ENCODE measurements at places on chromosomes 11 and 22.

- DNase-seq = no peak
Measured at GRCh38 chr11:118679483-118679882, at the start of gene TREH. Gene TREH, minus strand, starts transcription at chr11:118679650. Its CDS starts 23 bp downstream, at chr11:118679627.

GRCh38 chr11:129265125-129265788 is 73.1 kb upstream of the ARHGAP32 start:
- DNase-seq = no peak

DNA sequence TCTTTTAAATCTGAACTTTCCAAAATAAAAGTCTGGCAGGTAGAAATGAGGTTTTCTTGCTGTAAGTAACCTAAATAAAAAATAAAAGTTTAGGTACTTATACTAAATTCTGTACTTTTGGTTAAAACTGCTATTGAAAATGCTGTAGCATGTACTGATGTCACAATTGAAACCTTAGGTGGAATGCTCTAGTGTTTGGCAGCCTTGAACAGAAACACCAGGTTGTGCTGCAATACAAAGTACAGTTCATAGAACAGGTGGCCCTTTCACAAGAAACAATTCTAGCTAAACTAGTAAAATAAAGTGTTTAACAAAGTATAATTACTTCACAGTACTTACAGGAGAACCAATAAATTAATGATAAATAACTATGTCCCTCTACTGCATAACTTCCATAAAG is 25.1 kb downstream of the NPAT start:
- DNase-seq = no peak

GRCh38 chr22:39130152-39130704 is 22.3 kb downstream of the CBX7 start:
- DNase-seq = no peak

DNA sequence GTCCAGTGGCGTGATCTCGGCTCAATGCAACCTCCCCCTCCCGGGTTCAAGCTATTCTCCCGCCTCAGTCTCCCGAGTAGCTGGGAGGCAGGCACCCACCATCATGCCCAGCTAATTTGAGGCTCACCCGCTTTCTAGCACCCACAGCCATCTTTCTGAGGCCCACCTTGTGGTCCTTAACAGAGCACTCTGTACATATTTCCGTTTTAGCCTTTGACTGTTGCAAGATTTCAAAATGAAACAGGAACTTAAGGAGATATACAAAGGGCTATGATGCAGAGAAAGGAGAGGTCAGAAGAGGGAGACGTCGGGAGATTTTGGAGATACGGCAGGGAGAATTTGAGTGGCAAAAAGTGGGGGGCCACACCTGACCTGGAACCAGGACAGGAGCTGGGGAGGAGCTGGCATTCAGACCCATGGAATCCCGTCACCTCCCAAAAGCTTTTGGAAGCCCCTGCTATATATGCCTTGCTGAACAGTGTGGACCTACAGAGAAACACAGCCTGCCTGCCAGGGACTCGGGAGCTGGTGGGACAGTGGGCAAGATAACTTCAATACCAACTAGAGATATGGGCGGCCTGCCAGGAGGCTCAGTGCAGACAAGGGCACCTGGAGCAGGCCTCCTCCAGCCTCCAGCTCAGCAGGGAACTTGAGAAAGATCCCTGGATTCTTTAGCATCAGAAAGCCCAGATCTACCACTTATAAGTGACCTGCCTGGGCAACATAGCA is 8.0 kb upstream of the CLCF1 start:
- DNase-seq = no peak

DNA sequence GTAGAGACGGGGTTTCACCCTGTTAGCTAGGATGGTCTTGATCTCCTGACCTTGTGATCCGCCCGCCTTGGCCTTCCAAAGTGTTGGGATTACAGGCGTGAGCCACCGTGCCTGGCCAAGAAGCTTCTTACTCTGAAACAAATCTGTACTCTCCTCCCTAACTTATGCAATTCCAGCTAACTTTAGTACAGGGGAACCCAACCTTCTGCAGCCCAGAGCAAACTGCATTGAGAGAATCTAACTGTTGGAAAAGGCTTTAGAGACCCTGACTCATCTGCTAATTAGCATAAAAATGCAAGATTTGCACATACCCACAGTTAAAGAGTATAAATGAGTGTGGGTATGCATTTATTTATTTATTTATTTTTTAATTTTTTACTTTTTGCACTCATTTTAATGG is 64.8 kb downstream of the APOL5 start:
- DNase-seq = no peak

- no peak for DNase-seq
Measured at GRCh38 chr11:84871116-84871515, 756.0 kb downstream of the DLG2 start.

DNA sequence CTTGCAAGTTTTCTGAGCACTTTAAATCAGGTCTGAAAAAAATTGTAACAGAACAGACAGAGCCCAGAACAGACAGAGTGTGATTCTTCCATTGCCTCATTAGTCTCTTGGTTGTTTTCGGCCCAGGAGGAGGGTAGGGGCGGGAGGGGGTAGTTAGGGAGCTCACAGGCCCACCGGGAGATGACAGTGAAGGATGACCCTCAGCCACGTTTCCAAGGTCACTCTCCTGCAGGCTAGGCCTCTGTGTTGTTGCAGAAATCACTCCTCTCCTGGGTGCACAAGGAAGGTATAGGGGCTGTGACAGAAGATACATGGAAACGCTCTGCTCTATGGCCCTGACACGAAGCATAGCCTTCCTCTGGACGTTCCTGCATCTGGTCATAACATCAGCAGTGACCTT is 69.3 kb downstream of the ABTB2 start:
- no peak for DNase-seq

GRCh38 chr11:1071571-1072115 is 3.0 kb upstream of the MUC2 start:
- no peak for DNase-seq

DNA sequence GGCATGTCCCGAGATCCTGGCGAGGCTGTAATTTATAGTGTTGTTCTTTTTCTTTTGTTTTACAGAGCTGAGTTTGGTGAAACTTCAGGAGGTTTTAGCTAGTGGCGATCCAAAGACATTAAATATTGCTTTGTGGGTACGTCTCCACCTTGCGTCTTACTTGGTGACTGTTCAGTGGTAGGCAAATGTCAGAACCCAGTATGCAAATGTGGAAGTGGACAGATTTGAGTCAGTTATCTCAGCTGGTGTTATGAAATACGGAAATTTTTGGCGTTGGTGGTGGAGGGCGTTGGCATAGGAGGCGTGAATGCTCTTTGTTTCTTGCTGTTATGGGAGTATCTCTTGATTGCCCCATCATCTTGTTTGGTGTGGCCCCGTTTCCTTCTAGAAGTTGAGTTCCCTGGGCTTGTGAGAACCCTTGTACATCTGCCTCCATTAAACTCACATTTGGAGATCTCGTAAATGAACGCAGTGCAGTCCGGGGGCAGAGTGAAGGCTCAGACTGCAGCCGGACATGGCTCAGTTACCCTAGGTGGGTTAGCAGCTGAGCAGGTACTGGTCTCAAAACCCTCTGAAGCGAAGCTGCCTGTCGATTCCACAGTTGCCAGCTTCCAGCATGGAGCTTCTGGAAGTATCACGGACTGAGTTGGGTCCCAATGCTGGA is 39.9 kb downstream of the PTPRJ start:
- no peak for DNase-seq

DNA sequence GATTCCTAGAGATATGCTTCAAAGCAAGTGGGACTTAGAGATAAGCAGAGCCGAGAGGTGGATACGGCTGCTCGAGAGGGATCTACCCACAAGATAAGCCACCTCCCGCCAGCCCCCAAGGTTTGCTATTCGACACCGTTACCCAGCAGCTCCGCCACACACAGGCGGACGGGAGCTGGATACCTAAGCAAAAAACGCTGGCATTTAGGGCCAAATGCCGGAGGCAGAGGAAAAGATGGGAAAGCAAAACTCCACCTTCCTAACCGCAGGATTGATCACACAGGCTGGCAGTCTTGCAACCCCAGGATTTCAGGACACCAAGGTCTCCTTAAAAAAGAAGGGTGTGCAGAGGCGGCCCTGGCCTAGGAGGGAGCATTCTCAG is 709 bp downstream of the FTH1 start:
- no peak for DNase-seq

DNA sequence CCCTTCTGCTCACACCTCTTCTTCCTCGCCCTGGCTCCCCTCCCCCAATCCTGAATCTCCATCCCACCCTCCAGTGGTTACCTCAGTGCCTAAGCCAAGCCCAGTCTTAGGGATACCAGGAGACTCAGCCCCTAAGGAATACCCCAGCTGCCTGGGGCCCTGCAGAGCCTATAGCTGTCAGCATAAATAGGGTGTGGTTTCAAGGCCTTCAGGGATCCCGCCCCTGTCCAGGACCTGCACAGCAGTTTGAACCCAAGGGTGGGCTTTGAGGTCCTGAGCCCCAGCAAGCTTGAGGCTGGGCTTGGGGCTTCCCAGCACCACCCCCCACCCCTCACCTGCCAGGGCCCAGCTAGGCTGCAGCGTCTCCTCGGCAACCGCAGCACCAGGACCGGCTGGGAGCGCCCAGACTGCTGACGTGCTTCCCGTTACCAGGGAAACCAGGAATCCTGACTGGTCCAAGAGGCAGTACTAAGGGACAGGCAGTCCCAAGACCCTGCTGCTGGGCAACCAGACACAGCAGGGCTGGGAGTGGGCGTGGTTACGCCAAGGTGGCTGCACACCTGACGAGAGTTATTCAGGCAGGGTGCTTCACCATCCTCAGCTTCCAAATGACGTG is 13.7 kb downstream of the APBB1 start:
- peak; percentile 42 for DNase-seq

DNA sequence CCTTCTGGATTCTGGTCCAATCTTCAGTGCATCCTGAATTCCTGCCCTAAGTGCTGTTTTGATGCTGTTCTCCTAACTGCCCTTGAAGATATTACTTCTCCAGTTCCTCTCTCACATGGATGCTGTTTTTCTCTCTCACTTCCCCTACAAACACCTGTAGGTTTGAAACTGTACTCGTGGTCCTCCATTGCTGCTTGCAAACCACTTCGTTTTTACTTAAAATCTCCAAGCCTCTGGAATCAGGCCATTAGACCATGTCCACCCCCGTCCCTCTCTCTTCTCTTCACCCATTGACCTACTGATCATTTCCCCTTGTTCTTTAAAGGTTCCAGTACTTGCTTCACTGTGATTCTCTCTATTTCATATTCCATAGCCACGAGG is 988.1 kb downstream of the NTM start:
- no peak for DNase-seq

DNA sequence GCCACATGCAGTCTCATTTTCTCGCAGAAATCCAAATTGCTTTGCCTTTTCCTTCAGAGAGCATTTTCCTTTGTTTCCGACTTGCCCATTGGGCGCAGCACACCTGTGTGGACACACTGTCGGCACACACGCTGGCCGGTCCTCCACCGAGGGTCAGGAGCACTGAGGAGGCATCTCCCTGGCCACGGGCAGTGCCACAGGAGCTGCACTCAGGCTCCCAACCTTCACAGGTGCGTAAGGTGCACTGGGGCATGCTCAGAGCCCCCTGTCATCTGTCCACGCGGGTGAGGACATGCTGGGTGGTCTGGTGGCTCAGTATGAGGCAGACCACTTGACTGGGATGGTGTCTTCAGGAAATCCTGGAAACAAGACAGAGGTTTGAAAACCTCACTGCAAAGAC is 779.1 kb downstream of the BRD1 start:
- DNase-seq = no peak

GRCh38 chr11:81979448-81979847 is 754.2 kb downstream of the FAM181B start:
- no peak for DNase-seq

DNA sequence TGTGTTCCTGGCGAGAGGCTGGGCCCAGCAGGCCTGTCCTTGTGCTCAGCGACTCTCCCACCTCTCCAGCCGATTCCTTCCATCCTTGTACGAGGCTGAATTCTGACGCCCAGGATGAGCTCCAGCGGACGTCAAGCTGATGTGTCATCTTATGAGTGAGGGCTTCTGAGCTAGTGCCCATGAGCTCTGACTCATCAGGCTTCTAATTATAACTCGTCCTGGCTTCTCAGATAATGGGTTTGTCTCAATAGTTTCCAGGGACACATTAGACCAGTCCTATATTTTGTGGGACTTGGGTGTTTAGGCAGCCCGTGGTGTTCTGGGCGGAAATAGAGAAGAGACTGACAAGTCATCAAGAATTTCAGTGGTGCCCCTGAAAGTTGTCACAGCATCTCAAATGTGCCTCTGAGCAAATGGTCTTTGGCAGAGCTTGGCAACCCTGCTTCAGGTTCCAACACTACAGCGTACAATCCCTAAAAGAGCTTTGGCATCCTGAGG is 108.2 kb upstream of the CD44 start:
- no peak for DNase-seq

GRCh38 chr22:21443057-21443734 is 24.0 kb upstream of the TMEM191C start:
- DNase-seq = no peak

GRCh38 chr22:42752230-42752746 is 31.6 kb upstream of the A4GALT start:
- DNase-seq = no peak

DNA sequence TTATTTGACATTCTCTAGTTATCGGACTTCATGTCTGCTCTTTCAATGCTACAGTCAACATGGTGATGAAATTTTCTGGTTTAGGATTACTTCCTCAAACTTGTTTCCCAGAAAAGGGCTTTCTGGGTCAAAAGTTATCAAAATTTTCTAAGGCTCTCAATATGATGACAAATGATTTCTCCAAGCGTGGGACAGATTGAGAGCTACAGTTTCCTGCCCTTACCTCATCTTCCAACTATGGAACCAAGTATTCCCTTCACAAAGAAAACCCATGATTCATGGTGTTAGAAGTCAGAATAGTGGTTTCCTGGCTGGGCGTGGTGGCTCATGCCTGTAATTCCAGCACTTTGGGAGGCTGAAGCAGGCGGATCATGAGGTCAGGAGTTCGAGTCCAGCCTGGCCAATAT is 17.8 kb downstream of the MYO18B start:
- DNase-seq = no peak

DNA sequence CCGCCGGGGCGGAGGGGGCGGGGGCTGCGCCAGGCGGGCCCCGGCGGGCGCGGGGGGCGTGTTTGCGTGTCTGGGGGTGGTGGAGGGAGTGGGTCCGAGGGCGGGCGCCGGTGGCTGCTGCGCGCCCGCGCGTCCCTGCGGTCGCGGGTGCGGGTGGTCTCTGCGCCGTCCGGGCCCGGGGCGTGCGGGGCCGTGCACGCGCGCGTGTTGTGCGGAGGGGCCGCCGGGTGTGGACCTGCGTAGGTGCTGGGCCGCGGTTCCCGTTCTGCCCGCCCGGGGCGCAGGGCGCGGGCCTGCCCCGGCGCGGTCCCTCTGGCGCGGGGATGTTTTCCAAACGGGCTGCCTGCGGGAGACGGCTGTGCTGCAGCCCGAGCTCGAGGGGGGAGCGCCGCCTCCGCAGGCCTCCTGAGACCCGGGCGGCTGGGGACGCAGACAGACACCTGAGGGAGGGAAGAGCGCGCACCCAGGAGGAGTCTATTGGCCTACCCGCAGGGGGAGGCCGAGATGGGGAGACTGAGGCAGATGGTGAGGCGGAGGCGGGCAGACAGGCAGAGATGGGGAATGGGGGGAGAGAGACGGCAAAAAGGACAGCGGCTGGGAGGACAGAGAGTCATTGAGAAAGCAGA is 442 bp downstream of the PELI3 start:
- peak; percentile 22 for DNase-seq
